Bronchial epithelial cell (primary cell): ENCODE measurements at places on chromosomes 7 and 10.

- no peak for DNase-seq
Measured at GRCh38 chr10:58963723-58964124, 212.7 kb upstream of the PHYHIPL start.

- no peak for DNase-seq
Measured at GRCh38 chr10:78630944-78631838, 437.6 kb upstream of the ZMIZ1 start.

DNA sequence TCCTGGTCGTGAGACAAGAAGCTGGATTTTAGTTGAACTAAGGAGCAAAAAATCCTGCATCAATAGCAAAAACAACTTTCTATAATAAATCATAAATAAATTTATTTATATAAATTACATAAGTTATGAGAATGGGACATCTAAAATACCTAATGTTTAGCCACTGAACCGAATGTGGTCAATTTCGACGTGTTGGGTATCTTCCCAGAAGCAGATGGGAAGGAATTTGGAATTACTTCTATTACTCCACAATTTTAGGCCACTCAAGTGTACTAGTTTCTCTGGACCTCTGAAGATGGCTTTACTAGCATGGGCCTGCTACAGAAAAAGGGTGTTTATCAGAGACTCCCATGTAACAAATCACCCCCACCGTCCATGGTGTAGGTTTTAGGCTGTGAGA is 172.0 kb downstream of the PRPF18 start:
- no peak for DNase-seq

GRCh38 chr10:6054884-6055283 is 7.3 kb downstream of the IL2RA start:
- no peak for DNase-seq

DNA sequence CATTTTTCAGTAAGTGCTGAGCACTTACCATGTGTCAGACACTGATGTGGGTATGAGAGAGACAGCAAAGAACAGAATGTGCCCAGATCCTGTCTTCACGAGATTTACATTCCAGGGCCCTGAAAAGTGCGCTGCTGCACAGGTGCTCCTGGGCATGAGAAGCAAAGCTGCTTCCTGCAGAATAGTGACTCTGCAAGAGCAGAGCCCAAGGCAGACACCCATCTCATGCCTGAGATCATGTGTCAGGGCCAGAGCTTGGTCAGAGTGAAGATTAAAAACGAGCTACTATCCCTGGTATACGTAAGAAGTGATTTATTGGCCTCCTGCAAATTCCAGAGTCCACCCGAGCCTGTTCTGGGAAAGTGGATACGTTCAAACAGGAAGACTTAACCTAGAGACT is 824.4 kb downstream of the GRID1 start:
- DNase-seq = no peak

- no peak for DNase-seq
Measured at GRCh38 chr7:152615031-152615741, 60.8 kb downstream of the XRCC2 start.

GRCh38 chr10:71394926-71395562 is 1.7 kb upstream of the CDH23 start:
- DNase-seq = no peak

GRCh38 chr7:142168746-142169145 is 57.2 kb downstream of the MGAM2 start:
- peak; percentile 33 for DNase-seq
